BJ (cell line): ENCODE measurements at places on chromosomes 5 and 9.

DNA sequence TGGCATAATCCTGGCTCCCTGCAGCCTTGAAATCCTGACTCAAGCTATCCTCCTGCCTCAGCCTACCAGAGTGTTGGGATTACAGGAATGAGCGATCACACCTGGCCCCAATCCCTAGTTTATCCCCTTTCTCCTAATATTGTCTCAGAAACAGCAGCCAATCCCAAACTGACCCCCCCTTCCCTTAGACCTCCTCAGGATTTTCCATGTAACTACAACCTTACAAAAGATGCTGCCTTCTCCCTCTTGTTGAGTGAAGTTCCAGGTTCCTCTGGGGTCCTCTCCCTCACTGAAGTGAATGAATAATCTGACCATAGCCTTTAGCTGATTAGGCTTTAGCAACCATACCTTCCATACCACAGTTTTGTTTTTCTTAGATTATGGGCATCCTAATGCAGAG, 25.9 kb upstream of the MSANTD3 start:
- no peak for DNase-seq

GRCh38 chr5:147310059-147310704, 75.4 kb downstream of the STK32A start:
- DNase-seq = no peak

DNA sequence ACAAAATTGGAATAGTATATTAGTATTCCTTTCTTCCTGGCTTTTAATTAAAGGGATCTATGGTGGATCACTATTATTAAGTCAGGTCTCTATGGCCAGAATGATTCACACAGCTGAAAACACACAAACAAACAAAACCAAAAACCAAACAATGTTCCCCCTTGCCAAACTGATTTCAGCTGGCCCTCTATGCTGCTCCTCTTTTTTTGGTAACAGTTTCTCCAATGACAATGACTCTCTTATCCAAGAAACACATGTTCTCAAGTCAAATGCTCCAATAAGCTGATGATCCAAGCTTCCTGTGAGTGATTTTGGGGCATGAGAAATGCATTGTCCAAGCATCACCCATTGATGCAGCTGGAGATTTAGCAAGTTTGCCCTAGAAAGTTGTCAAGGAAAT, 193.4 kb upstream of the TUT7 start:
- no peak for DNase-seq

DNA sequence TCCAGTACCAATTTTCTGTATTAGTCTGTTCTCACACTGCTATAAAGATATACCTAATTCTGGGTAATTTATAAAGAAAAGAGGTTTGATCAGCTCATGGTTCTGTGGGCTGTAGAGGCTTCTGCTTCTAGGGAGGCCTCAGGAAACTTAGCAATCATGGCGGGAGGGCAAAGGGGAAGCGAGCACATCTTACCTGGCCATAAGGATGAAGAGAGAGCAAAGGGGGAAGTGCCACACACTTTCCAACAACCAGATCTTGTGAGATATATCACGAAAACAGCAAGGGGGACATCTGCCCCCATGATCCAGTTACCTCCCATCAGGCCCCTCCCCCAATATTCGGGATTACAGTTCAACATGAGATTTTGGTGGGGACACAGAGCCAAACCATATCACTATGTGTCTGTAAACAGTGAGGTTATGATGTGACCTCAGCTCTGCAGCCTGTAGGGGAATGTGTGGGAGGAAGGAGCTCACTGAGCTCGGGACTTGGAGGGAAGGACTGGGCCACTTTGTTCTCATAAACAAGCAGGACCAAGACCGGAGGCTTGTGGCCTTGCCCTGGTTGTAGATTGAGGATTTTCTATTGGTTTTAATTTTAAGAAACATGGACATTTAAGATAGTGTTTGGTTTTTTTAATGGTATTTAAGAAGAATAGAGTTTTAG, 85.2 kb downstream of the EHMT1 start:
- no peak for DNase-seq

- no peak for DNase-seq
Observed at GRCh38 chr5:10262995-10263394, 12.9 kb downstream of the CCT5 start.

- DNase-seq = no peak
Observed at GRCh38 chr5:2282893-2283292, 400.2 kb upstream of the IRX4 start.

DNA sequence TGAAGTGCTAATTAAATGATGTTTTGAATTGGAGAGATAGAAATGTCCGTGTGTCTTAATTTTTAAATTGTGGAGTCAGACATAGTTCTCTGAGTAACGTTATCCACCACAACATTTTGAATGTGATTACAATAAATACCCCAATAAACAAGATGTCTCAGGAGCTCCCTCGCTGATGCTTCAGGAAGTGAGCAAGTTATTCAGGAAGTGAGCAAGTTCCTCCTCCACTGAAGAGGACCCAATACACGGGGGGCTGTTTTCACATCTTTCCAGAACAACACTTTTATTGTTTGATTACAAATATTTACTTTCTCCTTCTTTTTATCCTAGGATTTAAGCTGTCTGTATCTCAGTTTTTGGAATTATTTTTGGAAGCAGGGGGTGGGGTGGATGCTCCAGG, 363.8 kb downstream of the LRRC70 start:
- no peak for DNase-seq

DNA sequence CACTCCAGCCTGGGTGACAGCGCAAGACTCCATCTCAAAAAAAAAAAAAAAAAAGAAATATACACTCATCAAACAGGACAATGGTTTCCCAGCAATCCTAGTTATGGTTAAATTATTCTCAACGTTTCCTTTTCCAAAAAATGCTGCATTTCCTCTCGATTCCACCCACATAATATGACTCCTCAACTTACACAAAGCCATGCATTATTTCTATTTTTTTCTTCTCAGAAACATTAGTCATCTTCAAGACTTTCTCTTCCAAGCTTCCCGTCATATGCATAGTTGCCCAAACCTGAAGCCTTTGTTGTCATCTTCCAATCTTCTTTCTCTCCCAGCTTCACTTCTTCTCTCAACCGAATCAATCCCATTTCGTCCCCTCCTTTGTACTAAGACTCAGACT, 61.4 kb upstream of the RANBP6 start:
- DNase-seq = no peak

- DNase-seq = no peak
Observed at GRCh38 chr9:20048985-20049384, 260.1 kb upstream of the SLC24A2 start.
